Coronary artery (tissue), 2 donors: ENCODE measurements at places on chromosomes 5 and 9.

DNA sequence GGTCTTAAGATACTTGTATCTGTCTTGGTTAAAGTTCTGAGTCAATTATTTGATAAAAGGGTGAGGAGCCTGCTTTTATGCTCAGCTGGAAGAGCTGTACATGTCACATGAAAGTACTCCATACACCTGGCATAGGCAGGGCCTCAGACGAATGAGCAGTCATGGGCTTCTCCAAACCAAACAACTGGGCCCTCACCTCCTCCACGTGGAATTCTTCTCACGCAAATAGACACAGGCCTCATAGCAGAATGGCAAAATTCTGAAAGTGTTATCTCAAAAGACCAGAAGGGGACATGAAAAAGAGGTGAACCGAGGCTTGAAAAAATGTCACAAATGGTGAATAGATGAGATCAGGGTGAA is 48.6 kb downstream of the FAM240B start:
- no peak for DNase-seq

DNA sequence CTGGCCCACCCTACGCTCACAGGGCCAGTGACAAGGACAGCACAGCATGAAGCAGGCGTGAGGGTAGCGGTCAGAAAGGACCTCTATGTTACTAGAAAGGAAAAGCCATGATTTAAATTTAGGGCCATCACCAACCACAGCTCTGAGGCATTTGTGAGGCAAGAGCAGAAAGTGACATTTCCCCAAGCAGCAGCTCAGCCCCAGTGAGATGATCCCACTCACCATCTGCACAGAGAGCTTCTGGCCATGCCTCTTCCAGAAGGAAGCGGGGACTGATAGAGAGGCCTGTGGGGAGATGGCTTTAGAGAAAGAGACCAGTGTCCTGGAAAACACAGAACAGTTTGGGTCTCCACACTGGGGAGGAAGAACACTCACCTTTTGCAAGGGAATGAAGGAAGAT is 413.9 kb downstream of the SPOCK1 start:
- DNase-seq: no peak

GRCh38 chr5:141747152-141748141 is 65.4 kb upstream of the ARAP3 start:
- no peak for DNase-seq

GRCh38 chr9:79129865-79130480 is 441.8 kb upstream of the TLE4 start:
- DNase-seq: no peak

- DNase-seq: no peak
Measured at GRCh38 chr5:16794269-16794913, 141.7 kb downstream of the MYO10 start.

DNA sequence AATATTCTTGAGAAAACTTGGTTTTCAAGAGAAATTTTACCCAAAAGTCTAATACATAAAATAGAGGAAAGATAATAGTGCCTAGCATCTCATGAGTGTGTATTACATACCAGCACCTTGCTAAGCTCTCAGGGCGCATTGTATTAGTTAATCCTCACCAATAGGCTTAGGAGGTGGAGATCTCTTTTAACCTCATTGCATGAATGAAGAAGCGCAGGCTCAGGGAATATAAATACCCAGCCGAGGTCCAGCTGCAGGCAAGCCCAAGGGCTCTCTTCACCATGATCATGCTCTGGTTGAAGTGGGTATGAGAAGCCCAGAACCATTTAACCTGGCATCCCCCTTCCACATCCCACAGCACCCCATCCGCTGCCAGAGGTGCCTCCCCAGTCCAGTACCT is 46.0 kb downstream of the CAMK2A start:
- no peak for DNase-seq

- no peak for DNase-seq
Measured at GRCh38 chr5:138245717-138246116, 28.7 kb downstream of the GFRA3 start.

DNA sequence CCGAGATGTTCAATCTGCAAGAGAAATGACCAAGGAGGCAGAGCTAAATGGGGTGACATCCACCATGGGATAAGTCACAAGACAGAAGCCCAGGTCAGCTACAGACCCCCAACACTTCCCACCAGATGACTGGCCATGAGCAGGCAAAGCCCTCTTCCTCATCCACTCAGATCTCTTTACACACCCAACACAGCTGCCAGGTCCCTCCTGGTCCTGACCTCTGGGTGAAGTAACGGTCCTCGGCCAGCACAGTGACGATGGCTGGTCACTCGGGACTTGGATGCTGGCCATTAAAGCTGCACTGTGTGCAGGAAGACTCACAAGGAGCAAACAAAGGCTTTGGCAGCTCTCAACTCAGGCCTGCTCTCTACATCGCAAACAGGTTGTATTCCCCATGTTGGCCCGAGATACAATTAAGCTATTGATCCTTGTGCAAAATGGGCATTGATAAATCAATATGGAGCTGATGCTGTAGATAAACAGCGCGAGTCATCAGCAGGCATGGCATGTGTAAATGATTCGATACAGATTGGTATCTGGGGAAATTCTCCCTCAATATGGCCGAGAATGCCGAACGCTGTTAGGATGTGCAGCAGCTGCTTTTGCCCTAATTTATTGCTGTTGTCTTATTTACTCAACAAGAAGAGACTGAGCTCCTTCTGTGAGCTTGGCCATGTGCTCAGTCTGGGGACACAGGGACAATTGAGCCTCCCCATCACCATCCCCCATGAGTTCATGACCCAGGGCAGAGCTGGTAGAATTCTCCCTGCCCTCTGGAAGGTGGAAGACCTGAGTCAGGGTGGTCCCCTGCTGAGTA is 98.7 kb downstream of the C5orf15 start:
- DNase-seq: no peak

GRCh38 chr5:128228008-128228407 is 144.4 kb downstream of the SLC12A2 start:
- DNase-seq: no peak

- DNase-seq: no peak
Measured at GRCh38 chr5:95709967-95710650, 21.0 kb upstream of the RHOBTB3 start.

GRCh38 chr5:164504141-164504772 is 998.8 kb downstream of the MAT2B start:
- no peak for DNase-seq

- no peak for DNase-seq
Measured at GRCh38 chr9:110820381-110820780, 151.8 kb downstream of the MUSK start.

DNA sequence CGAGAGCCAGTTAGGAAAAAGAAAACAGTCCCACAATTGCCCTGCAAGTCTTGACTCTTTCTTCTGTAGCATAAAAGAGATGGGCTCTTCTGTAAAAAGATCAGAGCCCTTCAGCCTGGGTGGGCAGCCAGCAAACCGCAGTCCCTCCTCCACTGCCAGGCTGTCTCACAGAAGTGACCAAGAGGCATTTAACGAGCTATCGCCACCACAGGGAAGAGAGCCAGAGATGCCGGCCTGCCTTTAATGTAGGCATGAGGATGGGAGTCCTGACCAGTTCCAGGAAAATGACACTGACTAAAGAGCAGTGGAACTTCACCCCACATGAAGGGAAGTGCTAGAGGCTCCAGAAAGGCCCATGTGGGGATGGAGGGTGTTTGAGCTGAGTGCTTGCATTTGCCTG is 264.6 kb downstream of the NDUFS4 start:
- no peak for DNase-seq

- DNase-seq: peak; percentile 49
Measured at GRCh38 chr9:89542401-89543021, 44.6 kb upstream of the SEMA4D start.

DNA sequence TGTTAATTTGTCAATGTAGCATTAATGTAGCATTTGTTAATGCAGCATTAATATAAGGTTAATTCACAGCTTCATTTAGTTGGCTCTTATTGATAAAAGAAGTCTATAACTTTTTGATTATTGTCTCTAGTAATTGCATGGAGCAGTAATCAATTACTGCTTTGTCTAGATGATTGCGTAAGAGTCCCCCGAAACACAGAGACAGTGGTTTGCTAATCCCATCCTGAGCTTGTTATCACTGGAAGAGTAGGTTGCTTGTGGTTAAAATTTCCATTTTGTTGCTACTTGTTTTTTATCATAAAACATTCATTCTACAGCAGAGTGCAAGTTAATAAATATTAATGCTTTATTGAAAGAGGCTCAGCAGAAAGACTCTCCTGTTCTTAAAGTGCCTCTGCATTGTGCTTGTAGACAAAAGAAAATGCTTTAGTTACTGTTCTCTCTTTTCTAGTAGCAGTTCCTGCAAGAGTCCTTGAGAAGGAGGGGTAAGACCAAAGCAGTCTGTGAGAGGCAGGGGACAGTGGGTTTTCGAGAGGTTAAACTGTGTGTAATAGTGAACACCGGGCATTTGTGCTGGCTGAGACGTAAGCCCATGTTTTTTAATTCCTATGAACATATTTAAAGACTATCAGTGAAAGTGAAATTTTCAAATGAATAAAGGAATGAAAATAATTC is 291.7 kb downstream of the TRPM3 start:
- DNase-seq: no peak

DNA sequence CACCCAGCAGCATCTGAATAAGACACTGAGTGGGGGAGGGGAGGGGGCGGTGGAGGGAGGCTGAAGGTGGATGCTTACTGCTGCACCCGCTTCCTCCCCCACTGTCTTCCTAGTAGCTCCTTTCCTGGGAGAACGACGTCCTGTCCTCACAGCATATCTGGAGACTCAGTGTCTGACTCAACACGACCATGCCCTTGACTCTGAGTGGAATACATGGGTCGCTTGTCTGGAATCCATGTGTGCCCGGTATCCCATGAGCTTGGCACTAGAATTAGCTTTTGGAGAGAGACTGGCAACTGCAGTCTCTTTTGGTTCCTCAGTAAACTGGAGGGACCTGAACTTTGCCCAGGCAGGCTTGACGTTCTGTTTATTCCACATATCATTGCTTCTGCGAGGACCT is 125.4 kb upstream of the FAM120A start:
- DNase-seq: no peak

GRCh38 chr5:68409259-68409658 is 193.7 kb downstream of the PIK3R1 start:
- DNase-seq: no peak
